ENCODE measurements at places on chromosomes 7 and 10.

GRCh38 chr7:123972045-123972444, 47.0 kb downstream of the SPAM1 start:
- no peak for DNase-seq

- peak; percentile 51 for DNase-seq
These were observed 39.5 kb downstream of the ZNF117 start for GRCh38 chr7:64951250-64951848.

DNA sequence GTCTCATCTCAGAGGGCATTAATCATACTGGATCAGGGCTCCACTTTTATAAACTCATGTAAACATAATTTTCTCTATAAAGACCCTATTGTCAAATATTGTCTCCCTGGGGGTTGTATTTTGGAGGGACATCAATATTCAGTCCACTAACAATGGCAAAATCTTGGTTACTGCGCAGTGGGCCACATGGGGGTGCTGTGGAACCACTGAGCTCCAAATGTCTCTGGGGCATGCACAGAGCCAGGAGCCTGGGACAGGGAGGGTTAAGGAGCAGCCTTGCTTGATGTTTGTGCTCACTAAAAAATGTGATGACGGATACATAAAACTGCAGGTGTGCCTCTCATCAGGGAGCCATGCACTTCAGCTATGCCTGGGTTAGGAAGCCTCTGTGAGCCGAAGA, 62.1 kb upstream of the PRSS58 start:
- no peak for DNase-seq

- no peak for DNase-seq
These were observed 614.0 kb downstream of the AUTS2 start for GRCh38 chr7:70212281-70212680.

- DNase-seq: no peak
These were observed 91.8 kb downstream of the ZMYND11 start for GRCh38 chr10:227014-227413.

- DNase-seq: peak; percentile 97
These were observed 77.8 kb upstream of the LRRC17 start for GRCh38 chr7:102834999-102835398.

GRCh38 chr10:129398711-129399141, 68.3 kb upstream of the MGMT start:
- no peak for DNase-seq

- no peak for DNase-seq
These were observed 221.0 kb upstream of the FZD1 start for GRCh38 chr7:91043186-91043585.

Data from RCC 7860 (cell line).